ENCODE measurements at places on chromosomes 7 and 10. TPM values are rescaled to one million over a fixed set of nuclear protein-coding genes. Genes with fewer than 3 reads are reported as not detected.
A peak's percentile ranks its signal among the peaks of the same experiment; 100 is the strongest.

GRCh38 chr7:151078233-151079040 lies 2.2 kb downstream of the FASTK start:
- DNase-seq, result no peak

GRCh38 chr7:35249537-35249907 lies 4.4 kb downstream of the TBX20 start:
- DNase-seq, result no peak

- no peak for DNase-seq
Observed at GRCh38 chr7:130595986-130596385, 72.6 kb downstream of the COPG2 start.

- peak; percentile 75 for DNase-seq
Observed at GRCh38 chr7:131346885-131347592, 19.4 kb downstream of the MKLN1 start.

DNA sequence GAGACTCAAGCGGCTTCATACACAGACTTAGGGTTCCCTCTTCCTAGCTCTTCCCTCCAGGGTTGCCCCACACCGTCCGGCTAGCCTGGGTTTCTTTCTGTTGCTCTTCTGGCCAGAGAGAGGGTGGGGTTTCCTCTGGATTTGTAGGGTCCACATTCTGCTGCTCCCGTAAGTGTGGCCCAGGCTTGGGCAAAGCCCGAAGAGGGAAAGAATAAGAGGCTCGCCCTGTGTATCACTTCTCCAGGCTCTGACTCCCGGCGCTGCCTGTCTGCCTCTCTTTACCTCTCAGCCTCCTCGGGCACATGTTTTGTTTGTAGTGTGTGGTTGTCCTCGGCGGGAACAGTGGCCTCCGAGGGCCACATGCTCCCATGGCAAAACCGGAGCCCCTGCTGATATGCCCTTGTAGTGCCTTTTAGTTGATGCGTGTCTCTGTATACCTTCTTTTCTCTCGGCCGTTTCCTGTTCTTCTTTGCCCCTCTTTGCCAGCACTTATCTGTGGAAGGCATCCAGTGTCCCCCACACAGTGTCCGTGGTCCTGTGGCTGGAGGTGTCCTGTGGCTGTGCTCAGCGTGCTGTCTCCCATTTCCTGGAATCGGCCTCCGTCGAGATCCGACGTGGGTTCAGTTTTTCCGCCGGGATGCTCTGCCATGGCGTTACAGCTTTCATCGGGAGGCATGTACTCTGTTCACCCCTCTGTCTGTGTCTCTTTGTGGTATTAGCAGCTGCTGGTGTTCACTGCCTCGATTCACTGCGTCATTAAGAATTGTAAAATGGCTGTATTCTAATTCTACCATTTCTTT lies 102.9 kb downstream of the INPP5A start:
- no peak for DNase-seq

GRCh38 chr7:29606287-29606721 lies 42.7 kb downstream of the PRR15 start:
- peak; percentile 67 for DNase-seq

DNA sequence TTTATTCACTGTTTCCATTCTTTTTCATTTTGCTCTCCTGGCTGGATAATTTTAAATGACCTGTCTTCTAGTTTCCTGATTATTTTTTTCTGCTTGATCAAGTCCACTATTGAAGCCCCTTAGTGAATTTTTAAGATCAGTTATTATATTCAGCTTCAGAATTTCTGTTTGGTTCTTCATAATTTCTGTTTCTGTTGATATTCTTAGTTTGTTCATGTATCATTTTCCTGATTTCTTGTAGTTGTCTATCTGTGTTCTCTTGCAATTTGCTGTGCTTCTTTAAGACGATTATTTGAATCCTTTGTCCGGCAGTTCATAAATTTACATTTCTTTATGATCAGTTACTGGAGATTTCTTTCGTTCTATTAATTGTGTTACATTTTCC lies 75.2 kb upstream of the CCDC71L start:
- DNase-seq, result no peak

GRCh38 chr7:109101332-109101731 lies 531.7 kb downstream of the DNAJB9 start:
- DNase-seq, result no peak

DNA sequence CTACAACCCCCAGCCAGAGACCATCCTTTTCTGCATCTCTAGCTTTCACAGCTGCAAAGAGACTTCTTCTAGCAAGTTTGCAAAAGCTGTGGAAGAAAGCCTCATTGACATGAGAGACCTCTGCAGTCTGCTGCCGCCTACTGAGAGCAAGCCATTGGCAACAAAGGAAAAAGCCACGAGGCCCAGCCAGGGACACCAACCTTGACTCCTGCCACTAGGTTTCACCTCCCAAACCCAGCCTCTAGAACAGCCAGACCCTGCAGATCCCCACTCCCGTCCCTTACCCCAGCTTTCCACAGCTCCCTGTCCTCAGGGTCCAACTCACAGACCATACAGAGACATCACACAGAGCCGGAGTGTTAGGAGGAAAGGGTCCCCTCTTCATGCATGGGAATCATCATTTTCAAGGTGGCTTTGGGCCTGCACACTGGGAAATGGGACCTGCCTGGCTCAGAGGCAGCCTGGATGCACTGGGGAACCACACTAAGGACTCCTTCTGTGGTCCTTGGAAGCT lies 14.6 kb upstream of the C10orf53 start:
- peak; percentile 8 for DNase-seq

- no peak for DNase-seq
Observed at GRCh38 chr7:20350996-20351692, 20.4 kb downstream of the ITGB8 start.

DNA sequence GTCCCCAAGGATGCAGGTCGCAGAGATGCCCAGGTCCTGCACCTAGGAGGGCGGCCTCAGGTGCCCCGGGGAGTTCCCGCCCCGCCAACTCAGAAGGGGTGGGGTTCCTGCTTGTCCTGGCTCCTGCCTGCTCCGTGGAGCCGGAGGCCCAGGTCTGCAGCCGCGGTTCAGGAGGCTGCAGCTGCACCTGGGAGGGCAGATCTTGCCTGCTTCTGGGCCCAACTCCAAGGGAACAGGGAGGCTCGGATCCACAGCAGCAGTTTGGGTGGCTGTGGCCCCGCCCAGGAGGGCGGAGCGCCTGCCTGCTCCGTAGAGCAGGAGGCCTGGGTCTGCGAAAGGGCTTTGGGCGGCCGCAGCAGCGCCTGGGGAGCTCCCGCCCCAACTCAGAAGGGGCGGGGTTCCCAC lies 108.2 kb upstream of the EGR2 start:
- no peak for DNase-seq

DNA sequence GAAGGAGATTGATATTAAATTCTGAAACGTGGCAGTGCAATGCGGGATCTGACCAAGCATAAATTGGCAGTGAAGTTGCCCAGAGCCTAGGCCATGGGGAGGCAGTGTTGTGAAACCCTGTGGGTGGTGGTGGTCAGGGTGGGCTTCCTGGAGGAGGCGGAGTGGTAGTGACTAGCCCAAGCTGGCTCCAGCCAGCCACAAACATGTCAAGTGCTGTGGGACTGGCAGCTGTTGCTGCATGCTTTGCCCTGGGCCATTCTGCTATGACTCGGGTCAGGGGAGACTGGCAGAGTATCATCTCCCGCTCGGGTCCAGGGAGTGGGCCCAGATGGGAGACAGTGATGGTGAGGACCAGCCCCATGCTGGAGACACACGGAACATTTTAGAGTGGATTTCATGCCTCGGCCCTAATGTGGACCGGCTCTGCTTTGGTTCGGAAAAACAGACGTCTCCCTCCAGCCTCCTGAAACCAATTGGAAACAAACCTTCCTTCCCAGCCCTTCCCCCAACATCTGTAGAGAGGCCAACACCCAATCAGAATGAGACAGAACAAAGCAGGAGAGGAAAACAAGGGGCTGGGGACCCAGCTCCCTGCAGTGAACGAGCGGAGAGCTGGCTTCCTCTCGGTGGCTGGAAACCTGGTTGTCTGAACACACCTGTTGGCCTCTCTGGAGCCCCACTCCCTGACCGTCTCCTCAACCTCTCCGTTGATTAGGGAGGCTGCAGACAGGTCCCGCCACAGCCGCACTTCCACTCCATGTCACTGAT lies 58.2 kb downstream of the TMEM270 start:
- DNase-seq, result no peak

- no peak for DNase-seq
Observed at GRCh38 chr7:93435791-93436190, 138.7 kb downstream of the CALCR start.

DNA sequence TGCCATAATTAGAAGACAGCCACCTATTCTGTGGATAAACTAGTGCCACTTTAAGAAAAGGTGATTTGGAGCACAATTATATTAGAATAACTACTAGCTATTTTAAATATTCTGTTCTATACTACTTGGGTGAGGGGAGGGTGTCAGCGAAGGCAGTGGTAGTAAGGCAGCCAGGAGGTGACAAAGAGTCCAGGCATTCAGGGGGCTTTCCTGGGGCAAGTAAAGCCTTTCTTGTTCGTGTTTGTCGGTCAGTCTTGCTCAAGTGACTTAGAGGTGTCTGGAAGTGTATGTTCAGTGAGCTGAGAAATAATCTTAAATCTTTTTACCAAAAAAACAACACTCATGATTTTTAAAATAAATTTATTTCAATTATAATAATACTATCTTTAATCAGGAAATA lies 34.4 kb downstream of the ADD3 start:
- no peak for DNase-seq

DNA sequence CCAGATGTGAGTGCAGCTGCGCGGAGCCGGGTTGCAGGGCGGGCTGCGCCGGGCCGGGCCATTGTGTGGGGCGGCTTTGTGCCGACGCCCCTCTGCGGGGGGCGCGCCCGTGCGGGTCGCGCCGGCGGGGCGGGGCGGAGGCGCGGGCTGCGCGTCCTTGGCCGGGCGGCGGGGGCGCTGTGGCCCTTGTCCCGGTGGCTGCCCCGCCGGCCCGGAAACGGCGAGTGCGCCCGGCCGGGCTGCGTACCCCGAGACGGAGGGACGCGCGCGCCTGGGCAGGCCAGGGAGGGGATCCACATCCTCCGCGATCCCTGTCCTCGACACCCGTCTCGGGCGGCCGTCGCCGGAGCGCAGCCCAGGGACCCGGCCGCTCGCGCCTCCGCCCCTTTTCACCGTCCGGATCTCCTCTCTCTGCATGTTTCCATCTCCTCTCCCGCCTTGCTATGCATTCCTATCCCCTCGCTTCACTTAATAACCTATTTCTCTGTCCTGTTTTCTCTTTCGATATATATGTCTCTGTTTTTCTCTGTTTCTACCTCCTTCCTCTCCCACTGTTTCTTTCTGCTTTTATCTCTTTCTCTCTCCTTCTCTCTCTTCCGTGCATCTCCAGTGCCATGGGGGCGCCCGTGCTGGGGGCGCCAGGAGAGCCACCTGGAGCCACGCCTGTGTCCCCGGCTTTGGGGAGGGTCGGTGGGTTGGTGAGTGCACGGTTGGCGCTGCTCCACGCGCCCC lies 765 bp downstream of the PFKFB3 start:
- DNase-seq, result peak; percentile 68

- DNase-seq, result peak; percentile 47
Observed at GRCh38 chr7:102287111-102287980, 678 bp downstream of the SH2B2 start.

DNA sequence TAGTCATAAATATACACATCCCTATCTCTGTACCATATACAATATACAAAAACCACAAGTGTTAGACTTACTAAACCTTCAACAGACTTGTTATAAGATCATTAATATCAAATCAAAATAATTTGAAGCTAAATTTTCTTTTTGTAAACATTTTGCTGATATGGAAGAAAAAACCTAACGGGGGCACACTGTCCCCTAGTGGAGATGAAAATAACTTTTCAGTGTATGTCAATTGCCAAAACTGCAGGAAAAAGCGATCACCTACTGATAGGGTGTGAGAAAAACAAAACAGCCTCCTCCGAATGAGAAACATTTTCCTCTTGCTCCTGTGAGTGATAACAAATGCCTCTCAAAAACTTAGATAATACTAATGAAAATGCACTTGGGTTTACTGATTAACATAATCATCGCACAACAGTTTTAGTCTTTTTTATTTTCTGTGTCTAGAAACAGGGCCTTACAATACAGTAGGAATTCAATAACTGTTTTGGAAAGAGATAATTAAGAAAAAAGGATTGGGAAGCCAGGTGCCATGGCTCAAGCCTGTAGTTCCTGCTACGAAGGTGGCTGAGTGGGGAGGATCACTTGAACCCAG lies 322.7 kb downstream of the CRPPA start:
- peak; percentile 20 for DNase-seq

DNA sequence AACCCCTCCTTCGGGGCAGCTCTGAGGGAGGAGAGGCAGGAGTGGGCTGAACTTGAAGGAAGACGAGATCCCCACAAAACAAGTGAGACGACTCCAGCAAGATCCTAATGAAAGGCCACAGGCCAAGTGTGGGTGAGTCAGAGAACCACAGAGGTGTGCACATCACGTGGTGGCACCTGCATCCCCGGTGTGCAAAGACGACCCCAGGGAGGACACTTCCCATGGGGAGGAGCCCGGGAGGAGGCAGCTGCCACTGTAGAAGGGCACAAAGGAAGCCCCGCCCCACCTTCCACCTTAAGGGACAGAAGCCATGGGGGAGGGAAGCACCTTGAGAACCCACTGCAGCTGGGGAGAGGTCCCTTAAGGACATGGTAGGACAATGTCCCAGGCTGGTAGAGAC lies 45.7 kb downstream of the ESYT2 start:
- DNase-seq, result peak; percentile 84

DNA sequence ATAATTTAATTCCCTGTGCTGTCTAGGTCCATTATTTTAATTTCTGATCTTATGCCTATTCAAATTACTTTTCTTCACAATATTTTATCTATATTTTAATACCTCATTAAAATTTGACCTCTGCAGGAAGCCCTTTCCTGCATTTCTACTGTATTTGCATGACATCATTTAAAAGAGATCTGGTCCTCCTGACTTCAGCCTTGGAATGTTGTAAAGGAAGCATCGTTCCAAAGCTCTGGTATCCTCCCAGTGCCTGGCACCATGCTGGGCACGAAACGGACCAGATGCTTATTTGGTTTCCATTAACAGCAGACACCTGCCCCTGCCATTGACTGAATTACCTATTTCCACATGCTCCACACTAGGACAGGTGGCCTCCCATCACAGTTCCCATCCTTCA lies 247.5 kb downstream of the KLF6 start:
- DNase-seq, result no peak

Gene GPER1
- 0.37 TPM for total RNA-seq

Gene TAC1
- not detected for total RNA-seq

Gene MYPN
- total RNA-seq, result 4.1 TPM

Gene CDHR1
- total RNA-seq, result not detected

Gene ADAMTS14
- total RNA-seq, result 2.7 TPM

Gene AKR1C4
- not detected for total RNA-seq

Gene STEAP1
- 6.5 TPM for total RNA-seq

Gene TRPV5
- total RNA-seq, result not detected

Gene PHF14
- 48.7 TPM for total RNA-seq

Gene HMX2
- not detected for total RNA-seq

Gene PPP1R17
- total RNA-seq, result not detected

Gene GPC2
- 4.5 TPM for total RNA-seq
